ENCODE measurements at places on chromosomes 3 and 15.

DNA sequence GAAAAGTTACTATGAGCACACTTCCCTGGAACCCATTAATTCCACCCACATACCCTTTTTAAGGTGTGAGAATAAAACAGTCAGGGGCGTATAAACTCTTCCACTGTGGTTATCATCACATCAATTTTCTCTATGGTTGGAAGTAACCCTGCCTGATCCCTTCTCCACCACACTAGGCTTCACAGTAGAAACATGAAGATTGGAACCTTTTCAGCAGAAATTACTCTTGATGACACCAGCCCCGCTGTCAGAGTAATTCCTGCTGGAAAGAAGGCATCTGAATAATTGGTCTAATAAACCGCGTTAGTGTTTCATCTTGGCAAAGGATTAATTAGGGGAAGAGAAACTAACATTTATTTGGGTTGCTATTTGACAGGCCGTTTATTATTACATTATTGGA is 278.4 kb downstream of the MFSD1 start:
- DNase-seq, result no peak

- no peak for DNase-seq
Observed at GRCh38 chr3:30273304-30274072, 332.9 kb upstream of the TGFBR2 start.

- no peak for DNase-seq
Observed at GRCh38 chr15:95449230-95449628, 881.3 kb upstream of the NR2F2 start.

GRCh38 chr3:36319680-36320079 is 60.6 kb upstream of the STAC start:
- no peak for DNase-seq

DNA sequence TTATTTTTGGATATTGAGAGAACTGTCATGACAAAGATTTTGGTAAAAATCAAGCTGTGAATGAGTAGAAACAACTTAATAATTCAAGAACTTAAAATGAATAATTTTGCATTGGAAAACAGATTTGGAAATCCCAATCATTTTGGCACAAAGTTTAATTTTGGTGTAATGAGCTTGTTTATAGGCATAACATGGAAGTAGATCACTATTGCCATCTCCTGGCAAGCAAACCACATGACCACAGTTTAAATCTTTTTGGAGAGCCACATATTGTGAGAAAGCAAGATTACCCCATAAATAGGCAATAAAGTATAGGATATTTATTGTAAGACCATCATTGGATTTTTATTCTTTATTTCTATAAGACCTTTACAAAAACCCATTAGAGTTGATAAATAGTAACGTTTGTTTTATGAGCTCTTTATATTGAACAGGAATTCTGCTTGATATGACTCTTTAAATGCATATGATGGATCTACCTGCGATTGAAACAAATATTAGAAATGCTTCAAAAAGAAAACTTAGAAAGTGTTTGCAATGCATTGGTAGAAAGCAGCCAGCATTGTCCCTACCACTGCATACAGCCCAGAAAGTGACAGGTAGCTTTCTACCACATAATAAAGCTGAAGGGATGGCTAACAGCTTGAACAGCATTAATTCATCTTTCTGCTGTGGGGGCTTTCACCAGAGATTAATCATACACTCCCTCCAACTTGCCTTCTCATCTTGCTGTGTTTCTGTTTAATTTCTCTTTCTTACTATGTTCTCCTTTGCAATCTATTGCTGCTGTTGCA is 766.8 kb downstream of the TBL1XR1 start:
- DNase-seq, result no peak

DNA sequence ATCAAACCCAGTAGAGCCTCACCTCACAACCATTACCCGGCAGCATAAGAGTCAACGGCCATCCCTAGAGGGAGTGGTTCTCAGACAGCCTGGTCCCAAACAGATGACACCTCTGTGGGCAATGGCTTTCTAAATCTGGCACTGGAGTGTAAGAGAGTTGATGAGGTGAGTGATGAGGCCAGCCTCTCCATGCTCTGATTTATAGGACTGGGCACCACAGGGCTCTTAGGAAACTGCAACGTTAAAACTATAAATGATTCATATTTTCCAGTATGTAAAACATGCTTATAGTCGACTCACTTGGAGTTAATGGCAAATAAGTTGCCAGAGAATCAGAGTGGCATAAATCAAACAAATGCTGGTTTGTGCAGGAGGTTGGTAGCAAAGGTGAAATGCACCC is 187.7 kb downstream of the GREM1 start:
- DNase-seq, result no peak

DNA sequence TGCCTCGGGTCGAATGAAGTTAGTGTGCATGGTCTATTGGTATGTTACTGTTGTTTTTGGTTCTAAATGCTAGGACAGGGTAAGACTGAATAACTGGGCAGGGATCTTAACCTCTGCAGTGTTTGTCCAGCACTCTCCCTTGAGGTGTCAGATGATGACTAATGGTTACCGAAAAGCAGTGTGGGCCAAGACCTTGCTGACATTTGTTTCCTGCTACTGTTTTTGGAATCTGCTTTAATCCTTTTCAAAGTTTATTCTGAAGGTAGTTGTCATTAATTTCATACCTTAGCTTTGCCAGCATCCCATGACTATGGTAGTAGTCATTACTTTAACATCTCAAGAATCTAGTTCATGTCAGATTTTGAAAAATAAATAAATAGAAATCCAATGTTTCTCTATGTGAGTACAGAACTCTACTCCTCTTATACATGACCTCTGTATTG is 117.0 kb downstream of the P3H2 start:
- peak; percentile 93 for DNase-seq

GRCh38 chr15:98856532-98856907 is 151.1 kb downstream of the PGPEP1L start:
- DNase-seq, result no peak

DNA sequence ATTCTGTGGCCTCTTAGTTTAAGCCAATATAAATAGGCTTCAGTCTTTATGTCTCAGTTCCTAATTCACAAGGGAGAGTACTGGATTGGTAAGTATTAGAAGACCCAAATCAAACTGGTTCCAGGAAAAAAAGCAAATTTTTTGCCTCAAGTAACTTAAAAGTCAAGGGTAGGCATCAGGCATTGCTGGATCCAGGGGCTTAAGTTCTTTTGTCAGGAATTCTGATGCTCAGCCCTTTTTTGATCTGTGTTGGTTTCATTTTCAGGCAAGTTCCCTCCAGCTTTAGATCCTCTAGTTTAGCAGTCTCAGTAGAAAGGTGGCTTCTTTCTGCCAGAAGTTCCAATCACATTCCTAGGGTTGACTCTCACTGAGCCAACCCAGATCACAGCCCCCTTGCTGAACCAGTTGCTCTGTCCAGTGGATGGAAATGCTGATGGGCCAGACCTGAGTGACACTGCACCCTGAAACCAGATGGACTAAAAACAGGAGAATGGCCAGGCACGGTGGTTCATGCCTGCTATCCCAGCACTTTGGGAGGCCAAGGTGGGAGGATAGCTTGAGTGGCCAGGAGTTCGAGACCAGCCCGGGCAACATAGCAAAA is 253.5 kb downstream of the SHQ1 start:
- DNase-seq, result no peak

DNA sequence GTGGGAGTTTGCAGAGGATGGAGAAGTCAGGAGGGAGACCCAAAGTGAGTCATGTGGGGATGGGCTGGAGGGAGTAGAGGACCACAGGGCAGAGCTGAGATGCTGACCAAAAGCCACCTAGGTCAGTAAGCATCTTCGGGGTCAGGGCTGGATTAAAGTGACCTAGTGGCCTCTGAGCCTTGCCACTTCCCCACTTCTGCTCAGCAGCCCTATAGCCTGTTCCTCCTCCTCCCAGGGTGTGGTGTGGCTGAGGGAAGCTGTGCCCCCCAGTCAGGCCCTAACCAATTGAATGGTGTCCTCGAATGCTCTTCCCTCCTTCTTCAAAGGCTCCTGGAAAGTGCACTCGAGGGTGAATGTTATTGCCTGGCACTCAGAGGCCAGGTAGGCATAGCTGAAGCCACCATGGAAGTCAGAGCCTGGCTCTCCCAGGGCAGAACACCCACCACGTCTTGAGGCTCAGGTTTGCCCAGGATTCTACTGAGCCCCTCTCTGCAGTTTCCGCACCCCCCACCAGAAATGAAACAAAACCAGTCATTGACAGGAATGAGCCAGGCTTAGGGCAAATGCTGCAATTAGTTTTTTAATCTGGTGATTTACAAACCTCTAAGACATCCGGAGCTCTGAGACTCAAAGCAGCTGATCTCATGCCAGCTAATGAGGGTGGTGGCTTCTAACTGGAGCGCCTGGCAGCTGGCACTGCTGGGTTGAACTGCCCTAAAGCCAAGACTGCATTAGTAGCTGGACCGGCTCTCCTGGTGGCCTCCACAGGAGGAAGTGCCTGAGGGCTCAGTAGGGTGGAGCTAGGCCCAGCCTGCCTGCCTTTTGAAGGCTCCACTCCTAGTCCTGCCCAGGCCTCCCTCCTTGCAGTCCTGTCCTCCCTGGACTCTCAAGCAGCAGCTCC is 26.0 kb upstream of the VIPR1 start:
- peak; percentile 25 for DNase-seq

- peak; percentile 44 for DNase-seq
Observed at GRCh38 chr3:143302638-143303171, 183.1 kb downstream of the CHST2 start.

DNA sequence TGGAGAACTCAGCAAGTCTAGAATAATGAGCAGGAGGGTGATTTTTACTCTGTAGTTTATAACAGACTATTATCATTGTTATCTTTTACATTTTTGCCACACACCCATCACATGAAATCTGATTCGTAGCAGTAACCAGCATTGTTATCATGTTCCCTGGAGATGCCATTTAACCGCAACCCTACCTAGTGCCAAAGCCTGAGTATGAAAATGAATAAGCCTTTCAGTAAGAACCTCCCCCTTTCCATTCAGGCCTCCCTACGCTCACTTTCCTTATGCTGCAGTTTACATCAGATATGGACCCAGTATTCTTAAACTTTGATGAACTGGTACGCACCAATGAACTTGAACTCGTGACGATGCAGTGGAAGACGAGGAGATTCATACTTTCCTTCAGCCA is 158.7 kb upstream of the SPRED1 start:
- no peak for DNase-seq

- DNase-seq, result no peak
Observed at GRCh38 chr15:59158701-59159034, 48.0 kb upstream of the LDHAL6B start.

GRCh38 chr15:20340331-20340811 is 201.2 kb downstream of the GOLGA6L6 start:
- no peak for DNase-seq

DNA sequence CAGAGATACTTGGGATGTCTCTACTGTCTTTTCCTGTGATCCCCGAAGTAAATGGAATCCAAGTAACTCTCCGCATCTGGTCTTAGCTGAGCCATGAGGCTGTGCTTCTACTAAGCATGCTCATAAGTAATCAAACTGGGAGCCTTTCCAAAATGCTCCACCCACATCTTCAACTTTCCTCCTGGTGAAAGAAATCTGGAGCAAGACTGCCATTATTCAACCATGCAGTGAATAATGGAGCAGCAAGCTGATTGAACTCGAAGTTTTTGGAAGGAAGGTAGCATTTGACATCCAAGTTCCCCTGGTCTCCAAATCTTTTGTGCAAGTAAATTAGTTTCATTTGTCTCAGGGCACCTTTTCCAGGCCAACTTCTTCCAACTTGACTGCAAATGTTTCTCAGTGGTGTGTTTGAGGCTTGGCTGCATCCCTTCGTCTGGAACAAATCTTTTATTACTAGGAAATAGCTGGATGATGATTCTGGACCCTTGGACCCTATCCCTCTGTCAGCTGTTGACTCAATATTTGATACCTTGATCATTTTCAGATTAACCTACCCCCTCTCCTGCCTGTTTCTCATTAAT is 19.4 kb downstream of the GXYLT2 start:
- no peak for DNase-seq

DNA sequence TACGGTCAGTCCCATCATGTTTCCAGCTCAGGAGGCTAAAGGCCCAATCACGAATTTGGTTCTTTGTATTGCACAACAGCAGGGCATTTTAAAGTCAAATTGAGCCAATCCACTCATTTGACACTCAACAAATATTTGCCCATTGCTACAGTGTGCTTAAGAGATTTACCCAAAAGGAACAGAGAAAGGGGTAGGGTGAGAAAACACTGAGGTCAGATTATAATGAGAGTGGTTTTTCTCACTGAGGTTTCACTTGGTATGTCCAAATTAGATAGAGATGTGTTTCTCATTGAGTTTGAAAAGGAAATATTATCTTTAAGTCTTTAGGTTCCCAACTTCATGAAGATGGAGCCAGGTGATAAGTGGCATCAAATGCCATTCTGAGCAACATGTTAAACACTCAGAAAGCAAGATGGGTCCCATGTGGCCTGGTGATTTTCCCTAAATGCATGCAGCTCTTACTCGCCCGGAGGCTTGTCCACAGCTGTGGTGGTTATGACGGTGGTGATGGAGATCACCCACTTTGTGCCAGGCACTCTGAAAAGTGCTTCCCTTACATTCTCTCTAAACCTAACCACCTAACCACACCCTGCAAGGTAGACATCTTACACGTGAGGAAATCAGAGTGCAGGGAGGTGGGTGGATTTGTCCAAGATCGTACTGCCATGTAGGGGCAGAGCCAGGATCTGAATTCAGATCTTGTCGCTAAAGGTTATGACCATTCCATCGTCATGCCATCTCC is 31.2 kb upstream of the USP3 start:
- no peak for DNase-seq

GRCh38 chr3:195064300-195064931 is 206.5 kb downstream of the XXYLT1 start:
- no peak for DNase-seq

DNA sequence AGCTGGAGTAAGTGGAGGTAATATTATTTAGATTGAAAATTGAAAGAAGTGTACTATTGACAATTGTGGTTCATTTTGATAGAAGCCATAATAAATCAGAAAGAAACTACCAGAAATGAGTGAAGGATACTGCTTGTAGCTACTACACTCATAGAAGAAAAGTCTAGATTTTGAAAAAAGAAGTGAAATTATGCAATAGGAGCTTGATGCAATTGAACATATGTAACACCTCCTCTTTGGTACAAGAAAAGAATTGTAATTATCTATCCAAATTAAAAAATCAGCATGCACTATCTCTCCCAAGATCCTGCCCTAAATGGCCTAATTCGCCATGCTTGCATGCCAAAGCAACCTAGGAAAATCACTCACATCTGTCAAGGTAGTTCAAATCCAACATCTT is 51.1 kb upstream of the CD200R1L start:
- DNase-seq, result no peak

GRCh38 chr3:140724856-140725812 is 47.3 kb downstream of the TRIM42 start:
- DNase-seq, result no peak

Data from NCI-H226 (cell line).